Left renal pelvis (tissue), 4 donors: ENCODE measurements at places on chromosomes 3 and 15. TPM values are rescaled to one million over a fixed set of nuclear protein-coding genes. Genes with fewer than 3 reads are reported as not detected.

DNA sequence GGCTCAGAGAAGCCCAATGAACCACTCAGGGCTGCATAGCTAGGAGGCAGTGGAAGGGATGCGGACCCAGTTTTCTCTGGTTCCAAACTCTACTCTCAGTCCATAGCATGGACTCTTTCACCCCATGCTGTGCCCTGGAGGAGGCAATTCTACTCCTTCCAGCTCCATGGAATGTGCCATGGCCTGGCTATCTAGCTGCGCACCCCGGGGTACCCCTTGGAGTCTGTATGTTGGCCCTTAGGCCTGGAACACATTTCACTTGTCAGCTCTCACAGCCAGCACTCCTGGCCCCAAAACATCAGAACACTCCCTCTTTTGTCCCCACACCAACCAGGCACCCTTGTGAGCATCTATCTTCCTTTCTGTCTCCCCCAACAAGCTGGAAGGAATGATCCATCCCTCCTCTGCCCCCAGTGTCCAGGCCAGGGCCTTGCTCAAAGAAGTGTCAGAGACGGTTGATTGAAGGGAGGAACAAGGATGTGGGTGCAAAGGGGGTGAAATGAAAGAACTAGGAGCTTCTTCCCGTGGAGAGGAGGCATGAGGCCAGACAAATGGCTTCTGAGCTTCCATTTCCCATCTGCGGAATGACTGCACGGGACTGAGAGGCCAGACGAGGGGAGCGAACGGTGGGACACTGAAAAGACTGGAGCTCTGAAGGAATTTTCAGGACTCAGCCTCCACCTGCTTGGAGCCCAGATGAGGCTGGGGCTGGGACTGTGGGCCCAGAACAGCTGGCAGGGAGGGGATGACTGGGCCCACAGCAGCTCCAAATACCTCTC, 2.8 kb downstream of the PRSS50 start:
- DNase-seq: no peak

DNA sequence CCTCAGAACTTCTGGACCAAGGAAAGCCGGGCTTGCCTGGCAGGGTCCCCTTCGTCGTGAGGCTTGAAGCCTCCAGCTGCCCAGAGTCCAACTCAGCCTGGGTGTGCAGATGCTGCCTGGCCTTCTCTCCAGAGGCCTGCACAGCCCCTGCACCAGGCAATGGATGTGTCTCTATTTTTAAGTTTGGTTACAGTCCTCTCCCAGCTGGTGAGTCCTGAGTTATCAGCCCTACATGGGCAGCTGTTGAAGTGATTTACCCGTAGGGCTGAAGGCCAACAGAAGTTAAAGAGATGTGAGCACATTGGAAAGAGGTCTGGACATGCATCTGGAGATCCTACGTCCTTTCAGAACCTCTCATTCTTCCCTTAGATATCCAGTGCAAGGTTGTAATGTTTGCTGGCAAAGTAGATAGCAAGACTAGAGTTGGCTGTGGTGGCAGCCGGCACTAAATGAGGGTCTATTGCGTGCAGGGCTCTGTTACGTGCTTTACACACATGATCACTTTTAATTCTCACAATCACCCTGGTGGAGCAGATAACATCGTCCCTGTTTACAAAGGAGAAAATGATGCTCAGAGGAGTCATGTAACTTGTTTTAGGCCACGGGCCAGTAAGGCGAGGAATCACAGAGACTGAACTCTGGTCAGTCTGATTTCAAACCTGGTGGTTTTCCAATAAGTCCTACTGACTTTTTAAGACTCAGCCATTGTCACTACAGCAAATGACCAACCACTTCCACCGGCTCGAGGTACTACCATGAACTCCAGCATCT, 9.9 kb downstream of the FYCO1 start:
- no peak for DNase-seq

DNA sequence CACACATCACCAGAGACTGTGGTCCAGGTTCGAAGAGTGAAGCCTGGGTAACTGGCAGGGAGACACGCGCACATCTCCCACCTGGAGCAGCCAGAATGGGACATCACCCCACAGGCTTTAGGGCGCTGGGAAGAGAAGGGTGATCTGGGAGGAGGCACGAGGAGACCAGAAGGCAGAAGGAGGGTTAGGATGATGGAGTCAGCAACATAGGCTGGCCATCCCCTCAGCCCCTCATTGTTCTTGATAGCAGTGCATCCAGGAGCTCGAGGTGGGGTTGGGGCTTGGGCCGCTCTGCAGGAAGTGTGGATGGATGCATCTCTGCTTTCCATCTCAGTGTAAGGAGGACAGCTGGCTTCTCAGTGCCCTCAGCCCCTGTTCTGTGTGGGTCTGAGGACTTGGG, 15.2 kb downstream of the PLA2G4F start:
- DNase-seq: no peak

- no peak for DNase-seq
Observed at GRCh38 chr3:46383211-46383950, 12.6 kb downstream of the CCR5 start.

- DNase-seq: no peak
Observed at GRCh38 chr15:67092752-67093503, 27.5 kb downstream of the SMAD3 start.

DNA sequence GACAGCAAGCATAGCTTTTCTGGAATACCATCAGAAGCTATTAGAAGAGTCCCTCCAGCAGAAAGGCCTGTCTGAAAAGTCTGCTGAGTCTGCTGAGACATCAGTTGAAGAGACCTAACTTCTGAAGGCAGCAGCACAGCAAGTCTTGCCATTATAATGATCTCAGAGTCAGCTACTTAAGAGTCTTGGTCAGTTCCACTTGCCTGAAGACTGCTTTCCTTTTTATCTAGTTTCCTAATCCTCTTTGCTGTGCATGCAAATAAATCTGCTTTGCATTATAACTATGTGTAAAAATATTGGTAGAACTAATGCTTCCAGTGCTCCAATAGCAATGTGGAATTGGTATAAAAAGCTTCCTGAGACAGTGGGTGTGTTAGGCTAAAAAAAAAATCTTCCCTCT, 34.9 kb upstream of the CPOX start:
- no peak for DNase-seq

DNA sequence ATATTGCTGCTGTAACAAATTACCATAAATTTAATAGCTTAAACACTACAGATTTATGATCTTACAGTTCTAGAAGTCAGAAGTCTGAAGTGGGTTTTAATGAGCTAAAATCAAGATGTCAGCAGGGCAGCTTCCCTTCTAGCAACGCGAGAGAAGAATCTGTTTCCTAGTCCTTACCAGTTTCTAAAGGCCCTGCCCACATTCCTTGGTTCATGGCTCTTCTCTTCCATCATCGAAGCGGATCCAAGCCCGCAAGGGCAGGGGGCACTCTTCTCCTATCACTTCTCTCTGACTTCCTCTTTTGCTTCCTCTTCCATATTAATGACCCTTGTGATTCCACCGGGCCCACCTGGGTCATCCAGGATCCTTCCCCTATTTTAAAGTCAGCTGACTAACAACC, 16.1 kb downstream of the MINDY4B start:
- no peak for DNase-seq

DNA sequence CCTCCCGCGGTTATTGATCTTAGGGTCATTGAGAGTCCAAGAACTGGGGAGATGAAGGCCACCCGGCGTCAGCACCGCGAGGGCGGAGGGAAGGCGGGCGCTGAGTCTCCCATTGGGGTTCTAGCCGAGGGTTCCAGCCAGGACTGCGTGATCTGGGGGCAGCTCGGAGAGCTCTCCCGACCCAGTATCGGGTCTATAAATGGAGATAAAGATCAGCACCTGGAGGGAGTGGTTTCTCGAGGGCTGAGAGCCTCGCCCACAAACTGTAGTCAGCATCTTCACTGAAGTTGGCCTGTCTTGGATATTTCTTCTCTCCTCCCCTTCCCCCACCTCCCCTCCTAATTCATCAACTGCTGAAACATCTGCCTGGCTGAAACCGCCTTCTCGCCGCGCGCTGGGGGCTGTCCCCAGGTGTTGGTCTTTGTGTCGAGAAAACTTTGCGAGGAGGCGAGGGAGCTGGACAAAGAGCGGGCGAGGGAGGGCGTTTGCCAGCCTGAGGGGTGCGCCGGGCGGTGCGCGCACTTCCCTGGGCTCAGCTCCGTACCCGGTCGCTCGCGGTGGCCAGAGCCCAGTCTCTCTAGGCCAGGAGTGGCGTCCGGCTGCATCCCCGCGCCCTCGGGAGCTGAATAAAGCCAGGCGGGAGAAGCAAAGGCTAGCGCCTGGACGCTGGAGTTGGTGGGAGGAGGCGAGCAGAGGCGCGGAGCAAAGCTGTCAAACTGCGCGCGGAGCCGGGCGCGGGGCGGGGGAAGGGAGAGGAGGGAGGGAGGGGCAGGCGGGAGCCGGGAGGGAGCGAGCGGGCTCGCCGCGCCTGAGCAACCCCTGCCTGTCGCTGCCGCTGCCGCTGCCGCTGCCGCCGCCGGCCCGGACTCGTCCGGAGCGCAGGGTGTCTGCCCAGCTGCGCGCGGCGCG, at the start of gene ST8SIA2:
Gene ST8SIA2, plus strand, starts transcription at position 811 of the 909 bp plus-strand sequence. CDS start 184 bp downstream, outside the sequence.
- no peak for DNase-seq

DNA sequence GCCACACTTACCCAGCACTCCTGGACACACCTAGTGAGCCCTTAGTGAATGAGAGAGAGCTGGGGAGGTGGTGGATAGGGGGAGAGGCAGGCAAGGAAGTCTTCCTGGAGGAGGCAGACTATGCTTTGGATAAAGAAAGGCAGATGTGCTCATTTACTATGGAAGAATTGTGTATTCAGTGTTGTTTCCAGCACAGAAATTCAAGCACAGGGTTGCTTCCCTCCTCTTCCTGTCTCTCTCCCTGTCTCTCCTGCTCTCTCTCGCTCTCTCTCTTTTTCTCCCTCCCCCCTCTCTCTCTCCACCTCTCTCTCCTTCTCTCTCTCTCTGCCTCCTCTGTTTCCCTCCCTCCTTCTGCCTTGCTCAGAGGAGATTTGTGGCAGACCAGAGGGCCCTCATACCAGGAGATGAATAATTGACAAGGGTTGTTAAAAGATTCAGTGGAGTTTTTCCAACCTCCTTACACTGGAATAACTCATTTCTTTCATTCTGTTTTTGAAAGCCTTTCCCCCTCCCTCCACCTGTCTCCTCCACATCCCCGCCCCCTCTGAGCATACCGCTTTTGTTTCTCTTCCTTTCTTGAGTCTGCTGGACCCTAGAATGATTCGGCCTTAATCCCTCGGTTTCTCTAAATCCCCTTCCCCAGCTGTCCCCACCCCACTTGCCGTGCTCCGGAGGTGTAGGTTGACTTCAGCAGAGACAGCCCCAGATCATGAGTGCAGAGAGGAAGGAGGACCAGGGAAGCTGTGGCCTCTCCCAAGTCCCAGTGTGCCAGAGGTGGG, 65.6 kb downstream of the CCDC33 start:
- DNase-seq: no peak

GRCh38 chr3:31028766-31029165, 134.3 kb upstream of the GADL1 start:
- no peak for DNase-seq

DNA sequence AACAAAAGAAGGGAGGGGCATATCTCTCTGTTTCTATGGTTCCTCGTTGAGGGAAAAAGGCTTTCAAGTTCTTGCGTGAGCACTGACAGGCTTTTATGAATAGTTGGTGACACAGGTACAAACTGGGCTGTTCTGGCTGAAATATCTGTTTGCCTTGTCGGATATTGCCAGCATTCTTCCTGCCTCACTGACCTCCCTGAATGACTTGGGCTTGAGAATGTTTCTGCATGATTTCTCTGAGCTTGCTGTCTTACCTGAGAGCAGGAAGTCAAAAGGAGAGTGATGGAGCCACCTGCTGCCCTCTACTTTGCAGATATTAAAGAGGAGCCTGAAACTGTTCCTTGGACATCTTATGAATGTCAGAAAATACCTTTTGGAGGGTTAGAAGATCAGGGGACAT, 4.8 kb downstream of the GCNT3 start:
- DNase-seq: no peak

DNA sequence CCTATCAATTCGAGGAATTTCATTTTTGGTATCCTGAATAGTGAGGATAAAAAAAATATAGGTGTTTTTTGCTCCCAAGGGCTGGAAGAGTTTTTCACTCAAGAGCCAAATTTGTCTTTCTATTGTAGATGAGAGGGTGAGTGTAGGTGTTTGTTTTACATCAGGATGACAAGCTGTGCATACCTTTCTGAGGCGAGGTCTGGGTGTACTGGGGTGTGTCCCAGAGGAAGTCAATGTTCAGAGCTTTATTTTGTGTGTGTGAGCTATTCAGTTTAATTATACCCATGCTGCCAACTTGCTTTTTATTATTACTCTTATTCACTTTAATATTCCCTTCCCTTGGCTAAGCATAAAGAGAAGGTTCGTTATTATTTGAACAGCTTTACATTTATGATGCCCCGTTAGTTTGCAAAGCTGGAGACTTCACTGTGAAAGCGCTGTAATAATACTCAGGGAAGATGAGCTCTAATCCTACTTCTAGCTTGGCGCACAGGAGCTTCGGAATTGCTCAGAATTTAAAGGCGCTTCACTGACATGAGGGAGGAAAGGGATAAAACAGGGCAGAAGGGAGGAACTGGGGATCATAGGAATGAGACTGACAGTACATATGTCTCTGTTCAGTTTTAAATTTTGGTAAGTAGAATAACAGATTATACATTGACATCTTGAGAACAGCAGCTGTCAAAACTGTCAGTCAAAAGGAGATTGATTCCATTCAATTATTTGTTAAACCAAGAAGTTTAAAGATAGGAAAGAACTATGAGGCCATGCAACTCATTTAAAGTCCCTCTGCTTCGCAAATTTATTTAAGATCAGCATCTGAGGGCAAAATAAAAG, 117.7 kb upstream of the TP63 start:
- DNase-seq: no peak

DNA sequence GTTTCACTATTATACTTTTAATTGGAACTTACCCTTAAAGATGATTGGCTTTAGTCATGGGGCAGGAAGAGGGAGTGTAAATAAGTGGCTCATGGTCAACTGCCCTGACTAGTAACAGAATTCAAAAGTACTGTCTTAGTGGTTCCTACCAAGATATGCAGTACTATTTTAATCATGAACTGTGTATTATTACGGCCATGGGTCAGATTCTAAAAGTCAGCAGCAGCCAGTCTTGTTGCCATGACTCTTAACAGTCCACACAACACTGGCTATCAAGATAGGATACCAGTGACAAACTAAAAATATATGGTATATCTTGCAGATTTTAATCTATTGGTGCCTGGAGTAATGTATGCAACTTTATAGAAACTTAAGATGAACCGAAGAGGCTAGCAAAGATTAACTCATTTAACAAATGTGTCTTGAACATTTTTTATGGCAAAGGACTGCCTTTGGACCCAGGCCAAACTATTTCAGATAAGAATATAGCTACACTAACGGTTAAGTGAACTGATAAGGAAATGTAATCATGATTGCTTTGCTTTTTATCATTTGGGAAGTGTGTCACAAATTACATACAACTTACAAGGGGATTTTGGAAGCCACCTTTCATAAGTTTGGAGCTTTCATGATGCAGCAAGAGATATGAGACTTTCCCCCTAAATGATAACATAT, 163.7 kb downstream of the TCF12 start:
- DNase-seq: no peak

DNA sequence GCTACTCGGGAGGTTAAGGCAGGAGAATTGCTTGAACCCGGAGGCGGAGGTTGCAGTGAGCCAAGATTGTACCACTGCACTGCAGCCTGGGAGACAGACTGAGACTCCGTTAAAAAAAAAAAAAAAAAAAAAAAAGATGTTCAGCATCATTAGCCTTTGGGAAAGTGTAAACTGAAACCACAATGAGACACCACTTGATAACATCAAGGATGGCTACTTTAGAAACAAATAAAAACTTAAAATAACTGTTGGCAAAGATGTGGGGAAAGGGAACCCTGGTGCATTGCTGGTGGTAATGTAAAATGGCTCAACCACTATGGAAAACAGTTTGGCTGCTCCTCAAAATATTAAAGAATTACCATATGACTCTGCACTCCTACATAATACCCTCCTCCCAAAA, 1.9 kb downstream of the LEO1 start:
- no peak for DNase-seq

SLC6A1 gene
- polyA plus RNA-seq: 0.82 TPM

MEF2A gene
- 55.9 TPM for polyA plus RNA-seq

ZCWPW2 gene
- polyA plus RNA-seq: 2.6 TPM

TM6SF1 gene
- 2.0 TPM for polyA plus RNA-seq
